MCF 10A (cell line): ENCODE measurements at places on chromosomes 16 and 17.
A peak's percentile ranks its signal among the peaks of the same experiment; 100 is the strongest.

- no peak for DNase-seq
These were observed 3.7 kb downstream of the CDH1 start for GRCh38 chr16:68740628-68741346.

- no peak for DNase-seq
These were observed 106.2 kb downstream of the BRIP1 start for GRCh38 chr17:61757168-61757567.

GRCh38 chr17:81672504-81672903 is 6.0 kb downstream of the CCDC137 start:
- no peak for DNase-seq

DNA sequence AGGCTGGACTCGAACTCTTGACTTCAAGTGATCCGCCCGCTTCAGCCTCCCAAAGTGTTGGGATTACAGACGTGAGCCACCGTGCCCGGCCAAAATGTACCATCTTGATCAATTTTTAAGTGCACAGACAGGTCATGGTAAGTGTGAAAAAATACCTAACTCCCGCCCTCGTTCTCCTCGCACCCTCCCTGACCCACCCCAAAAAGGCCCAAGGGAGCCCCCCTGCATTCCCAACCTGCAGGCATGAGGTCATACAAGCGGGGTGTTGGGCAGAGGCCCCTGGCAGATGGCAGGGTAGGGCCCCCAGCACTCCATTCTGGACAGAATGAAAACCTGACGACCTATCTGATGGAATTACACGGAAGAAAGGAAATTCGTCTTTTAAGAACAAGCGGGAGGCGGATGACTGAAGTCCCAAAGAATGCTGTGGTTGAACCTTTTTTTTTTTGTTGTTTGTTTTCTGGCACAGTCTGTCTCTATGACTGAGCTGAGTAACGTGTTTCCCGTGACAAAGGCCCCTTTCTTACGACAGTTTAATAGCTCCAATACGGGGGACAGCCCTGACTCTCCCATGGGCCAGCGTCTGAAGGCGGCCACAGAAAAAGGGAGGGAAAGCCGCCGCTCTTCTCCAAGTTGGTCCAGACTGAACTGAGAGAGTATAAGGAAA is 376.4 kb downstream of the SLC39A11 start:
- peak; percentile 92 for DNase-seq

DNA sequence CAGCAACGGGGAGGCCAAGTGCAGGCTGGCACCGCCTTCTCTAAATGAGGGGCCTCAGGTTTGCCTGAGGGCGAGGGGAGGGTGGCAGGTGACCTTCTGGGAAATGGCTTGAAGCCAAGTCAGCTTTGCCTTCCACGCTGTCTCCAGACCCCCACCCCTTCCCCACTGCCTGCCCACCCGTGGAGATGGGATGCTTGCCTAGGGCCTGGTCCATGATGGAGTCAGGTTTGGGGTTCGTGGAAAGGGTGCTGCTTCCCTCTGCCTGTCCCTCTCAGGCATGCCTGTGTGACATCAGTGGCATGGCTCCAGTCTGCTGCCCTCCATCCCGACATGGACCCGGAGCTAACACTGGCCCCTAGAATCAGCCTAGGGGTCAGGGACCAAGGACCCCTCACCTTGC is 18.5 kb downstream of the NGFR start:
- no peak for DNase-seq

- no peak for DNase-seq
These were observed 44.5 kb downstream of the ANKFY1 start for GRCh38 chr17:4219241-4219640.

DNA sequence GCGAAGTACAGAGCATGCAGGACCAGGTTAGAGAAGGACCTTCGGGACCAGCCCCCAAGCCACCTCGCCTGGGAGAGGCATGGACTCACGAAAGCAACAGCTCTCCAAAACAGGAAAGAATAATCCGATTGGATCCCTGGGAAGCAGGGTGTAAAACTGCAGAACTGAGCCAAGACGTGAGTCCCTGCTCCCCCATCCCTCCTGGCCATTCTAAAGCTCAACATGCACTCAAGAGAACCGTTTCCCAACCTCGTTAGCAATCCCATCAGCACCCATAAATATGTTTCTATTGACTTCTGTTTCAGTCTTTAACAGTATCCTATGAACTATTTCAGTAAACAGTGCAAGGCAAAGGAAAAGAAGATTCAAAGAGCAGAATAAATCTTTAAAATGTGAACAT is 167.0 kb downstream of the COPRS start:
- DNase-seq: no peak

DNA sequence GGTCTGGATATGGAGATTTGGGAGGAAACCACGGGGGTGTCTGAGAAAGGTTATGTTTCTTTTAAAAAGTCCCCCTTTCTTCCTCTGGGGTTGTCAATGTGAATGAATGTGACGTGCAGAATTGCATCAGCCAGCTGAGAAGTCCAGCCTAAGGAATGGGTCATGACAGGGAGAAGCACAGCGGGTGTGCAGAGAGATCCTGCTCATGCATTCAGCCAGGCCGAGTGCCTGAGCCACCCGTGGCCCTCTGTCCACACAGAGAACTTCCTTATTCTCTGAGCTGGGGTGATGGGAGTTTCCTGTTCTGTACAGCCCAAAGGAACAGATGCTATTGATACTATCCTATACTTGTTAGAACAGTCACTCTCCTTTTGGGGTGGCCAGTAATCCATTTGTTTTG is 117.9 kb downstream of the CPPED1 start:
- no peak for DNase-seq

DNA sequence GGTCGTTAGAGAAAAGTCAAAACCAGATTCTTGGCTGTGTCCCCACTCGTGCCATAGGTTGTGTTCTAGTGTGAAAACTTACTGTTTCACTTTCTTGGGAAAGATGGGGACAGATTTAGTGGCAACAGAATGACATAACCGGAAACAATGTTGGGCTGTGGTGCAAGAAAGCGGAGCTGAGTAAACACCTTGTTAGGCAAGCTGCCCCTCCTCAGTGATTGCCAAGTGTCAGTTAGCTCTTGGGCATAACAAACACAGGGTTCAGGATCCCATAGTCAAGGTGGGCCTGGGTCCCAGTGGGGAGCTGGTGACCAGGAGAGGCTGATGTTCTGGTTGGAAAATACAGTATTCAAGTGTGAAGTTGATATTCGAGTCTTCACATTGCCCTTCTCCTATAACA is 15.4 kb downstream of the UBN1 start:
- peak; percentile 77 for DNase-seq

- no peak for DNase-seq
These were observed 60.4 kb downstream of the PDPK1 start for GRCh38 chr16:2598133-2598641.

DNA sequence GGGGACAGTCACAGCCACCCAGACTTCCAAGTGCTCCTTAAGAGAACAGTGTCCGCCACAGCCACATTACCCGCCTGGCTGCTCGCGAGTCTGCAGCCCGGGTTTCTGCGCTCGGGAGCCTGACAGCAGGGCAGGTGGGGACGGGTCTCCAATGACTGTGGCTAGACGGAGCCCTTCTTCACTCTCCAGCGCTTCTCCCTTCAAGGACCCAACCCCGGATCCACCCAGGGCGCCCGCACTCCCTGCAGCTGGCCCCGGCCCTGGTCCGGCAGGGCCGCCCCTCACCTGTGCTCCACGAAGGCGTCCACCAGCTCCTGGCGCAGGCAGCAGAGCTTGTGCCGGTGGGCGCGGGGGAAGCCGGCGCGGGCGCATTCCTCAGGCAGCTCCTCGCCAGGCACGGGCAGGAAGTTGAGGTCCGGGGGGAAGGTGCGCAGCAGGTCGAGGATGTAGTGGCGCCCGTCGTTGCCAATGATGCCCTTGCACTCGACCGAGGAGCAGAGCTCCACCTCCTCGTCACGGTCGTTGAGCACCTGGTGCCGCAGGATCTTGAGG is 13.9 kb downstream of the CLUH start:
- DNase-seq: no peak

- no peak for DNase-seq
These were observed 24.1 kb downstream of the ALOX15B start for GRCh38 chr17:8062807-8063483.
